Stimulated activated CD4-positive, alpha-beta T cell treated with anti-CD3 and anti-CD28 coated beads, Interleukin-15, amount 100 ng/mL, for 1 hour (primary cell): ENCODE measurements at places on chromosomes 7 and 10.

- no peak for DNase-seq
These were observed 109.2 kb downstream of the PPP1R3A start for GRCh38 chr7:113809581-113809980.

DNA sequence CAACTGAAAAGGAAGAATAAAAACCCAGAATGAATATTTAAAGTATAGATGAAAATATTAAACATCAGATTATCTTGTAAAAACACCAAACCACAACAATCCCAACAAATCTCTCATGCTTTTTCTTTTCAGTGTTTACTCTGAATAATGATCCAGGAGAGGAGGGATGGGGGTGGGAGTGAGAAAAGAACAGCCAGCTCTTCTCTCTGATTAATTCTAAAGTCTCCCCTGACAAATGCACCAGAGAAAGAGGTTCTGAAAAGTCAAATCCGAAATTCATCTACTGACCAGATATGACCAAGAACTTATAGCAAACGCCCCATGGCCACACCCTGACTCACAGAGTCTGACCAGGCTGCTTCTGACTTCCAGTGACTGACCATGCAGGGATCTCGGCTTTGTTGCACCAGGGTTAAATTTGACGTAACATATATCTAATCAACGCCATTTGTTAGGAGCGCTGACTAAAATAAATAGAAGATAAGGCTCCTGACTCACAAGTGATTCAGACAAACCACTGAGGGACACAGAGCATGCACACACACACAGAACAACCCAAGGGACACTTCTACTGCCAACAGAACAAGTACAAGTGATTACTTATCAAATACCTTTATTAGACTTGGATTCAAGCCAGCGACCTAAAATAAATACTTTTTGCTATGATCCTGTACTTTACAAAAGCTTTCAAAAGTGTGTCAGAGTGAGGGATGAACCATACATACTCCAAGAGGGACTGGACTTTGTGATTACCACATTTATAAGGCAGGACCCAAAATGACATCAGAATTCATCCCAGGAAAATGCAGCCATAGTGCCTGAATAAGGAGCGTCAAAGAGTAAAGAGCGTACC, 9.3 kb upstream of the SPOCK2 start:
- no peak for DNase-seq

GRCh38 chr10:133520193-133520738, 6.9 kb upstream of the CYP2E1 start:
- DNase-seq: peak; percentile 84

- no peak for DNase-seq
These were observed 136.4 kb upstream of the FGFR2 start for GRCh38 chr10:121734589-121735045.

DNA sequence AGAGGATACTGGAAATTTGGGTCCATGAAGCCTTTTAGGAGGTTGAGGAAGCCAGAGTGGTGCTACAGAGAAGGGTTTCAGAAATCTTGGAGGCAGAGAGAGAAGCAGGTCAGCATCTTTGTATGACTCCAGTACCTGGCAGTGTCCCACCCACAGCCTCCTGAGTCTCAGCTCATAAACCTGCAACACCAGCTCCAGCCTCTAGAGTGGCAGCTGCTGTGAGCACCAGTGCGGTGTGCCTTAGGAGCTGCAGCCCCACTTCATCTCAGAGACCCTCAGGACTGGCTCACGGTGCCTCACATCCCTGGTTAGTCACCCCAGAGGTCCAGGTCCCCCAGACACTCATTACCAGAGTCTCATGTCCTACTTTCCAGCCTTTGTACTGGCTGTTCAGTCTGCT, 84.8 kb upstream of the PRKAR2B start:
- no peak for DNase-seq

- DNase-seq: no peak
These were observed 89.6 kb downstream of the USP6NL start for GRCh38 chr10:11521860-11522259.

GRCh38 chr7:101205901-101206664, 5.2 kb upstream of the MOGAT3 start:
- no peak for DNase-seq

GRCh38 chr7:106952658-106953231, 87.7 kb downstream of the PIK3CG start:
- DNase-seq: no peak

DNA sequence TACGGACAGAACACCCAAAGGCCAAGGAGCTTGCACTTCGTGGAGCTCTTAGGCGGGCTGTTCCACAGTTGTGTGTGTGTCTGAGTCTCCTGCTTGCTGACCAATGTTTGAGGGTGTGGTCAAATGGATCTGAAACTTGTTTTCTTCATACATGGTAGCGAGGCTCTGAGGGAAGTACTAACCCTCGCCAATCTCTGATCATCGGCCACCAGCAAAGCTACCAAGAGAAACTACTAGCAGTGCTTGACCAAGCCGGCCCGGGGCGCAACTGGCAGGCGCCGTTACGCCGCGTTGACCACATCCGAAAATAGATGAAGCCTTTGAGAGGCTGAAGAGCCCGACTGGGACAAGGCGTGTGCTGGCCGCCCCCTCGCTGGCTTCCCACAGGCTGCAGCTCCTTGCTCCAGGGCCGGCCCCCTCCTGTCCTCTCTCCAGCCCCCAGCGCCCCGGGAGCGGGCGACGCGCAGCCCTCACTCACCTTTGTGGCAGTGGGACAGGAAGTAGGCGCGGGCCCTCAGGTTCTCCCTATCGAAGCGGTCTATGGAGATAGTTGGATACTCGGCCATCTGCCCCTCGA, 384 bp downstream of the DCLRE1C start:
- no peak for DNase-seq

DNA sequence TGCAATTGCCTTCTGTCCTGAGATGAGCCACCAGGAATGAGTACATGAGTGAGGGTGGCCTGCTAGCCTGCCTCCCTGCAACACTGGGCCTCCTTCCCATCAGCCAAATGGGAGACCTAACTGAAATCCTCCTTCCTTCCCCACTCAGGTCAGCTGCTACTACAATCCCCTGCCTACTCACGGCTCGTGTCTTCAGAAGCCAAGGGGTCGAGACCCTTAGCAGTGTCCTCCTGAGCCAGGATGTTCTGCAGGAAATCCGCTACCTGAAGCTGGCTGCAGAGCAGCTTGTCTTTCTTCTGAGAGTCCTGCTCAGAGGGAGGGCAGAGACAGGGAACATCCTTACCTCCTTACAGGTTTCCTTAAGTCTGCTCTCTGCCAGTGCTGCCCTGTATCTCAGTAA, 1.2 kb downstream of the ZWINT start:
- DNase-seq: no peak

DNA sequence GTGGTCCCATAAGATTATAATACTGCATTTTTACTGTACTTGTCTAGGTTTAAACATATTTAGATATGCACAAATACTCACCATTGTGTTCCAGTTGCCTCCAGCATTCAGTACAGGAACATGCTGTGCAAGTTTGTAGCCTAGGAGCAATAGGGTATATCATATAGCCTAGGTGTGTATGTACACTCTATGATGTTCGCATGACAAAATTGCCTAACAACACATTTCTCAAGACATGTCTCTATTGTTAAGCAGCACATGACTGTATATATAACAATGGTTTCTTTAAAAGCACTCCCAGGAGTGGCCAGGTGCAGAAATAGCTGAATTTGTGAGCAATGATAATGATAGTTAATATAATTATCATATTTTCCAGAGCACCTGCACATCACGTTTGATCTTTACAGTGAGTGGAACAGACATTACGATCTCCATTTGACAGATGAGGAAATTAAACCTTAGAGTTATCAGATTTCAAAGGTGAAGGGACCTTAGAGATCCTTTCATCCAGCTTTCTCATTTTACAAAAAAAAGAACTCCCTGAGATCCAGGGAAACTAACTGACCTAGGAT, 99.2 kb upstream of the PDCD4 start:
- DNase-seq: no peak

DNA sequence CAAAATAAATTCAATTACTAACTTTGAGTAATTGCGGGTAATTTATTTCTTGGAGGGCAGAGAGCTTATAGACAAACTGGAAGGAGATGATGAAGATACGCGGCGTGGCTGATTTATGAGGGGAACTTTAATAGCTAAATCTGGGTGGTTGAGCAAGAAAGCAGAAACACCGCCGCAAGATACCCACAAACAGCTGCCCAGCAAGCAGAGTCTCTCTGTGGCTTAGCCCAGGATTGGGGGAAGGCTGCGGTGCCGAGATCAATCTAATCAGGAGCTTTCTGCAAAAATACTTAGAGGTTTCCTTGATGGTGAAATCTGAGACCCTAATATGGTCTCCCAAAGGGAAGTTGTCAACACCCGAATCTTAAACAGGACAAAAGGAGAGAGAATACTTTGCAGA, 94.9 kb upstream of the MGMT start:
- no peak for DNase-seq

DNA sequence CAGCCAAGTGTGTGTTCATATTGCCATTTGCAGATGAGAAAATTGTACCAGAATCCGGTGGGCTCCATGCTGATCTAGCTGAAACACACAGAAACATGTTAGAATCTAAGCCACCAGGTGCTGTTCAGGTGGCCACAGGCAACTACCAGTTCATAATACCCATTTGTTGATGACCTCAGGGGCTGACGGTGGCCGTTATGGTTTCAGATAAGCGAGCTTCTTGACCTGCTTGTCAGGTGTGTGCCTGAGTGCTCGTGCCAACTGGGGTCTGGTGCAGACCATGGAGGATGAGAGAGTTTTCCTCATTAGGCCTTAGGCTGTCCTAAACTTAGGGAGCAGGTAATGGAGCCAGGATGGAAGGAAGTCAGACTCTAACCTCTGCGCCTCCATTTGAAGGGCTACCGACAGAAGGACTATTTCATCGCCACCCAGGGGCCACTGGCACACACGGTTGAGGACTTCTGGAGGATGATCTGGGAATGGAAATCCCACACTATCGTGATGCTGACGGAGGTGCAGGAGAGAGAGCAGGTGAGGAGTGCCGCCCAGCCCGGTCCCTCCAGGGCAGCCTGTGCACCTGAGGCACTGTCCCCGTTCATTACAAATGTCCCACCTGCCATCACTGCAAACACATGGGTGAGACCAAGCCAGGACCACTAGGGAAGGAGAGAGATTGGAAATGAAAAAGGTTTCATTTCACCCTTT, 53.1 kb downstream of the MKI67 start:
- no peak for DNase-seq

DNA sequence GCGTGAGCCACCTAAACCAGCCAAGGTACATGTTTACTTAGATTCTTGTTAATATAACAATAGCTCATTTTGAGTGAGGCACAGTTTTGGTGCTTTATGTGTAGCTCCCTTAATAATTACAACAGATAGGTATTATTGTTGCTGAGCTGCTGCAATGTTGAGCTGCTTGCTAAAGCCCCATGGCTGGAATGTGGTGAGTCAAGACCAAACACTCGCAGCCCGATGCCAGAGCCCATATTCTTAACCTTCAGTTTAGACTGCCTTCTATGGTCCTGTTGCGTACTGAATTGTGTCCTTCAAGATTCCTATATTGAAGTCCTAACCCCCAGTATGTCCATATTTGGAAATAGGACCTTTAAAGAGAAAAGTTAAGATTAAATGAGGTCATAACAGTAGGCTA, 407.1 kb downstream of the NEBL start:
- DNase-seq: no peak

DNA sequence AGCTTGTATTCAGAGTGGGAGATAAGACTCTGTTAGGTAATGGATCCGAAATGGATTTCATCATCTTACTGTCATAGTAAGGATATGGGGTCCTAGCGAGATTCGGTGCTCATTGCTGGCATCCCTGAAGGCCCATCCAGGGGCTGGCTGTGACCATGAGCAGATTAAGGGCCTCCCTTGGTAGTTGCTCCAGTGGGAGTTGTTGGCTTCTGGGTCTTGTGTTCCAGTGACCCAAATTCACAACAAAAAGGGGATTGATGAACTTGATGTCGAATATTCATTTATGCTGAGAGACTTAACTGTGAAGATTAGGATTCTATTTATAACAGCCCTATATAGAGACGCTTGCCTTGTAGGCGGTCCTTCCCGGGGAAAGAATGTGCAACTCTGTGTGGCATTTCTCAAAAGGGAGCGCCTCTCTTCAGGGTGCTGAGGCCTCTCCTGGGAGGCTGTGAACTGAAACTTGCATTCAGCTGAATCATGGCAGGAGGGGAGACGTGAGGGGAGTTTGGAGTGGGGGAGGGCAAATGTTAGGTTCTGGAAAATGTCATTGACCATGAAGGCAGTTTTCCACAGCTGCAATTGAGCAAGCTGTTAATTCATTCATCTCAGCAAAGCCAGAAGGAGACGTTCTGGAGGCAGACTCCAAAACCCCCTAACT, 233.1 kb upstream of the FZD8 start:
- DNase-seq: no peak

- DNase-seq: no peak
These were observed 1004.0 kb upstream of the C7orf33 start for GRCh38 chr7:147586526-147586925.

GRCh38 chr7:48708635-48709034, 215.7 kb upstream of the CDC14C start:
- DNase-seq: no peak

DNA sequence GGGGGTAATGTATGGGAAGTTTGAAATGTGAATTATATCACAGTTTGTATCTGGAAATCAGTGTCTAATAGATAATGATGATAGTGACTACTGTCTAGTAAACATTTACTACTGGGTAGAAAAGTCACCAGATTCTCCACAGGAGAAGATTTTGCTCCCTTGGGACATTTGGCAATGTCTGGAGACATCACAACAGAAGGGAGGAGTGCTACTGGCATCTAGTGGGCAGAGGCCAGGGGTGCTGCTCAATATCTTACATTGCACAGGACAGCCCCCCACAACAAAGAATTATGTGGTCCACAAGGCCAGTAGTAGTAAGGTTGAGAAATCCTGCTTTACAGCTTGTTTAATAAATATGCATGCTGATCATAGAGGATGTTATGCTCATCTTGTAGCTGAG, 92.3 kb upstream of the PRPS1L1 start:
- DNase-seq: no peak

DNA sequence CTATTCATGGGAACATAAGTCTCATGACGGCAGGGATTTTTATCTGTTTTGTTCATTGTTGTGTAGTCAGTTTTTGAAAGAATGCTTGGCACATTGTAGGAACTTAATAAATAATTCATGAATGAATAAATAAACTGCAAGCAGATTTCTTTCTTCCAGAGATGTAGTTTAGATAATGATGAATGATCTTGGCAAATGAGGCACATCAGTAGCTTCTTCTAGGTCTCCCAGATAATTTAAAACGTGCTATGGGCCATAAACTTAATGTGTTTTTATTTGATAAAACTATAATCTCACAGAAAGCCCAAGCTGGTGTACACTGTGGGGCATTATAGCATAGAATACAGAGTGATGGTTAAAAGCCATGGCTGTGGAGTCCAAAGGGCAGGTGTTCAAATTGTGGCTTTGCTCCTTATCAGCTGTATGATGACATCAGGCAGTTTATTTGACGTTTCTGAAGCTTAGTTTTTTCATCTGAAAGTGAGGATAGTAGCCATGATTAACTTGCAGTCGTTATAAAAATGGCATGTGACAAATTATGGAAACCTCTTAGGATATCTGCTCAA, 3.5 kb downstream of the MGAM start:
- no peak for DNase-seq
